ENCODE measurements at places on chromosomes 7 and 10.

- DNase-seq, result peak; percentile 66
Measured at GRCh38 chr10:118459642-118460193, 117.6 kb upstream of the FAM204A start.

DNA sequence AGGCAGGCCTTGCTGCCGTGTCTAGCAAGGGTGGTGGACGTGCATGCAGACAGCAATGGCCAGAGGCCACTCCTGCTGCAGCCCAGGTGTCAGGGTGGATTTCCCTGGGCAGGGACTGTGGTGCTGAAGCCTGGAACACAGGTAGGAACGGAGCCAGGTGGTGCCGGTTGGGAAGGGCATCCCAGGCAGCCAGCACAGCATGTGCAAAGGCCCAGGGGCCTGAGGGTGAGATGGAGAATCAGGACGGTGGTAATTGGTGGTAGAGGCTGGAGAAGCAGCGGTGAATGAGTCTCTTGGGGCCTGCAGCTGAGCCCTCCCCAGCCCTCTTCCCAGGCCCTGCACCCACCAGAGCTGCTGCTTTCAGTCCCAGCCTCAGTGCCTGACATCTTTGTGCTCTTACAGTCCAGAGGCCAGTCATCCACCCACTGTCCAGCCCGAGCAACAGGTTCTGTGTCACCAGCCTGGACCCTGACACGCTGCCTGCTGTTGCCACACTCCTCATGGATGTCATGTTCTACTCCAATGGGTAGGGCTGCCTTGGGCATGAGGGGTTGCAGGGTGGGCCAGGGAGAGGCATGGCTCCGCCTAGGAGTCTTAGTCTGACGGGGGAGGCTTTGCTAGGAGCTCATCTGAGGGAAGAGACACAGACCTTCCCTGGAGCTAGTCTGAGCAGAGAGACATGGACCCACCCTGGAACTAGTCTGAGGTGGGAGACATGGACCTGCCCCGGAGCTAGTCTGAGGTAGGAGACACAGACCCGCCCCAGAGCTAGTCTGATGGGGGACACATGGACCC is 54.3 kb downstream of the CASTOR2 start:
- no peak for DNase-seq

DNA sequence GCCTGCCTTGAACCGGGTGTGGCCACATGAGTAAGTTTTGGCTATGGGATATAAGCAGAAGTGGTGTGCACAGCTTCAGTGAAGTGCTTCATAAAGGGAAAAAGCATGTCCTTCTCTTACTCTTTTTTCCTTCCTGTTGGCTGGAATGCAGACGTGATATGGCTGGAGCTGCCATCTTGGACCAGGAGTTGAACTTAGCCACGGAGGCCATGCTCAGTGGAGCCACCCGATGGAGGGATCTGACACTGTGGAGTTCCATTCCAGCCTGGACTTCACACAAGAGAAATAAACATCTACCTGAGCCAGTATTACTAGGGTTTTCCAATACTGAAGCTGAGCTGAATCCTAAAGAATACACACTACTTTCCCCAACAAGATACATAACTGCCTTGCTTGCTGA is 52.3 kb downstream of the CCDC3 start:
- DNase-seq, result no peak

DNA sequence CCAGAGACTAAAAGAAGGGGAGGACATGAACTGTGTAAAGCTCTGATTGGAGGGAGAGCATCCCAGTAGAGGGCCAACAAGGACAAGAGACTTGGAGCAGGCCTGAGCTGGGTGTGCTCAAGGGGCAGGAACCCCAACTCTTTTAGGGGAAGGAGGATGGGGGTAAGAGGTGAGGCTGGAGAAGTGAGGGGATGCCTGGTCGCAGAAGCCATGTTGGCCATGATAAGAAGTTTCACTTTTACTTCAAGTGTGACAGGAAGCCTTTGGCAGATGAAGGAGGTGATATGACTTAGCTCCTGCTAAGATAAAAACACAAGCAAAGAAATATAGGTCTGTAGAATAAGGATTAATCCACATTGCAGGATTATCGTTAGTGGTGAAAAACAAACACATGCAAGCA is 208.3 kb downstream of the JAZF1 start:
- DNase-seq, result peak; percentile 35

DNA sequence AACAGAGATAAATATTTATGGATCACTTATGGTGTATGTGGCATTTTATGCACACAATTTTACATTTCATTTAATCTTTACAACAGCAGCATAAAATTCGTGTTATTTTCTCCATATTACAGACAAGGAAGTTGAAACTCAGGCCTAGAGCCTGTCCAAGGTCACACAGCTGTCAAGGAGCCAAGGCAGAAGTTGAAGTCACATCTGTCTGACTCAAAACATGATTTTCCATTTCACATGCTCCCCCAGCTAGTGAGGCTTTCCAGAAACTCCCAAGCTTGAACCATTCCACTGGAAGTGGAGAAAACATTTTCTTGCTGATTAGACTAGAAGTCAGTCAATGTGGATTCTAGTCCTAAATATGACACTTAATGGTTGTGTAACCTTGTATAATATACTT is 110.5 kb downstream of the HECTD2 start:
- DNase-seq, result no peak

- DNase-seq, result no peak
Measured at GRCh38 chr7:12812111-12812510, 124.7 kb downstream of the ARL4A start.

- DNase-seq, result no peak
Measured at GRCh38 chr7:803243-803635, 29.0 kb upstream of the SUN1 start.

DNA sequence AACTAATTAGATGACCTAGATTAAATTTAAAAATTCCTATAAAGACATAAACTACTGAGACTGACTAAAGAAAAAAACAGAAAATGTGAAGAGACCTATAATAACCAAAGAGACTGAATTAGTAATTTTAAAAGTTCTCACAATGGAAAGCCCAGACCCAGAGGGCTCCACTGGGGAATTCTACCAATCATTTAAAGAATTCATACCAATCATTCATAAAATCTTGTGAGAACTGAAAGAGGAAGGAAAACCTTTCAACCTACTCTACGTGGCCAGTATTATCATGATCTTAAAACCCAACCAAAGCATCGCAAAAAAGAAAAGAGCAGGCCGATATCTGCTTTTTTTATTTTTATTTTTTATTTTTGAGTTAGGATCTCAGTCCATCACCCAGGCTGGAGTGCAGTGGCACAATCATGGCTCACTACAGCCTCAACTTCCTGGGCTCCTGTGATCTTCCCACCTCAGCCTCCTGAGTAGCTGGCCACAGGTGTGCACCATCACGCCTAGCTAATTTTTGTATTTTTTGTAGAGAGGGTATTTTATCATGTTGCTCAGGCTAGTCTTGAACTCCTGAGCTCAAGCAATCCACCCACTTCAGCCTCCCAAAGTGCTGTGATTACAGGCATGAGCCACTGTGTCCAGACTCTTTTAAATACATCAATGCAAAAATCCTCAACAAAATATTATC is 48.6 kb downstream of the DGKI start:
- DNase-seq, result no peak

DNA sequence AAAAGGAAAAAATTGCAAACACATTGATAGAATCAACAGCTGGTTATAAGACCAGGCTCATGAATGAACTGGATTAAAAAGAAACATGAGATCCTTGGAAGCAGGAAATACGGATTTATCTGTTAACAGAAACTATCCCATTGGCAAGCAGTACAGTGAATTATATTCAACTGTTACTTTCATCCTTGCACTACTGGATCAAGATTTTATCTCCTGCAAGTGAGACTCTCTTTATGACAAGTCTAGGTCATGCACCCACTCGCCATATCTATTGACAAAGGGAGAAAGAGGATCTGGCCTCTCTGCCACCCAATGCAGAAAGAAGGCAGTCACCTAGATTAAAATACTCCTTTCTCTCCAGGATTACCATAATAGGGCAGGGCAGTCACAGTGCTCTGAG is 41.4 kb downstream of the CSTF2T start:
- no peak for DNase-seq

DNA sequence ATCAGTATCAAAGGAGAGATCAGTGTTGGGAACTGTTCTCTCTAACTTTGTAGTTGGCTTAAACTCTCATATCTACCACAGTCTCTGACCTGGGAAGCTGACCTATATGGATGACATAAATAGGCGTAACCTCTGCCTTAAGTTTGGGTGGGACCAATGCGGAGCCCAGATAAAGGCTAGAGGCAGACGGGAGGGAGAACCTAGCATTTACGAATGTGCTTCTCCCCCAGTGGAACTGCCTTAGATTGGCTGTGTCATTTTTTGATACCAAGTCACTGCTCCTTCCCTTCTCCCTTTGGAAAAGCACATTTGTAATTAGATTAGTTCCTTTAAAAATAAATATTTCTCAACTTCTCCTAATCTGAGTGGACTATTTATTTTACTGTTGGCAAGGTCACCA is 23.7 kb upstream of the LRRN3 start:
- no peak for DNase-seq

DNA sequence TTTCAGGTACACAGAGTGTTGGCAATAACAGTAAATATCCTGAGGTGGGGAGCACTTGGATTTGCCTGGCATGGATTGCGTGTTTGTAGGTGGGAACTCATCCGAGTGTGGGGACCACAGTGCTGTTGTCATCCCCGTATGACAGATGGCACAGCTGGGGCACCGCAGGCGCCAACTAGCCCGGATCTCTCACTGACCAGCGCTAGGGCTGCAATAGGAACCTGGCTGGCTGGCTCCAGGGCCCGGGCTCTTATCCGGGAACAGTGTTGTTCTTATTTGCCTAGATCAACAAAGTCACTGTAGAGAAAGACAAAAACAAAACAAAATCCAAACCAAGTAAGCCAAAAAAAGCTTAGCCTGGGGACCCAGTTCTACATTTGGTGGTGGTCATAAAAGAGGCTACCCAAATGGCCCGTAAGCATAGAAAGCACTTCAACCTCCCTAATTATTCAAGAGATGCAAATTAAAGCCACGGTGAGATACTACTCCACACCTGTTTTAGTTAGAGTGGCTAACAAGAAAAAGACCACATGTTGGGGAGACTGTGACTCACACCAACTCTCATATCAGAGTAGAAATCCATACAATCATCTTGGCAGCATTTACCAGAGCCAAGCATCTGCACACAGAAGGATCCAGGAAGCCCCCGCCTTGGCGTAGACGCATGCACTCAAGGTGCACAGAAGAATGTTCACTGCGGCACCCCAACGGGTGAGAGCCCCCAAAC is 27.2 kb upstream of the PFKFB3 start:
- no peak for DNase-seq

DNA sequence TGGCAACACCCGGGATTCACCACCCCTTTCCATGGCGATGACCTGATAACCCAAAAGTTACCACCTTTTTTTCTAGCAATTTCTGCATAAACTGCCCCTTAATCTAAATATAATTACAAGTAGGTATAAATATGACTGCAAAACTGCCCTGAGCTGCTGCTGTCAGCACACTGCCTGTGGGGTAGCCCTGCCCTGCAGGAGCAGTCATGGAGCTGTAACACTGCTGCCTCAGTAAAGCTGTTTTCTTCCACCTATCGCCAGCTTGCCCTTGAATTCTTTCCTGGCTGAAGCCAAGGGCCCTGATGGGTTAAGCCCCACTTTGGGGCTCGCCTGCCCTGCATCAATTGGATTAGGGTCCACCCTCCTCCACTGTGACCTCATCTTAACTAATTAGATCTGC is 368.8 kb downstream of the SFMBT2 start:
- DNase-seq, result no peak

DNA sequence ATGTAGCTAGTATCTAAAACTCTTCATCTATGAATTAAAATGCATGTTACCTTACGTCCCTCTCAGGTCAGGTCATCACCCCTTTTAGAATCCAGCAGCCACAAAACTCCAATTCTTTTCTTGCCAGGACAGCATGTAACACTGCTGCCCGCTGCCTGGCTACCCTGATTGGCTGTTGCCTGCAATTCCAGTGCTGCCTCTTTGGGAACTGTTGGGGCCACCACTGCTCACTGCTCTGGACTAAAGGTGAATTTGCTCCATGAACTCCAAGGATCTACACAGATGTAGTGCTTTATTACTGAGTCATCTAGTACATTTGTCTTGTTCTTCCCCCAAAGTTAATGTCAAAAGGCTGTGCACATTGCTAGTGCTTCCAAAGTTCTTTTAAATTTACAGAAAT is 40.4 kb downstream of the SCIN start:
- no peak for DNase-seq

DNA sequence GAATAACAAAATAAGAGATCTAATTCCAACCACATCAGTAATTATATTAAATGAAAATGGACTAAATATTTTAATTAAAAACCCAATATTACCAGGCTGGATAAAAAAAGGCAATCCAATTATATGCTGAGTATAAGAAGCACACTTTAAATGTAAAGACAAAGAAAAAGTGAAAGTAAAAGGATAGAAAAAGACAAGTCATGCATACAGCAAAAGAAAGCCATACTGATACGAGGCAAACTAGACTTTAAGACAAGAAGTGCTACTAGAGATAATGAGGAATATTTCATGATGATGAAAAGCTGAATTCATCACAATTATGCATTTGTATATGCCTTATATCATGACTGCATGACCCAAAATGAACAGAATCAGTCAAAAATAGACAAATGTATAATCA is 628.6 kb downstream of the PHTF2 start:
- no peak for DNase-seq

DNA sequence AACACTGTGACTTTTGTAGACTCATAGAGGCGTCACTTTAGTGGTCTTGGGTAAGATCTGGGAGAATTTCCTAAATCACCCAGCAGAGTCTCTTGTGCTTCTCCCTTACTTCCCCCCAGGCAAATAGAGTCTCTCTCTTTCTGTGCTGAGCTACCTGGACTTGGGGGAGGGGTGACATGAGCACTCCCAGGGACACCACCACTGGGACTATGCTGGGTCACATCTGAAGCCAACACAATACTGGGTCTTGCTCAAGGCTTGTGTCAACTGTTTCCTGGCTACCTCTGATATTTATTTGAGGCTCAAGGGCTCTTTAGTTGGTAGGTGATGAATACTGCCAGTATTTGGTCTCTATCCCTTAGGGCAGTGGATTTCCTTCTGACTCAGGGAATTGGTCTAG is 214.6 kb upstream of the TPK1 start:
- DNase-seq, result no peak

DNA sequence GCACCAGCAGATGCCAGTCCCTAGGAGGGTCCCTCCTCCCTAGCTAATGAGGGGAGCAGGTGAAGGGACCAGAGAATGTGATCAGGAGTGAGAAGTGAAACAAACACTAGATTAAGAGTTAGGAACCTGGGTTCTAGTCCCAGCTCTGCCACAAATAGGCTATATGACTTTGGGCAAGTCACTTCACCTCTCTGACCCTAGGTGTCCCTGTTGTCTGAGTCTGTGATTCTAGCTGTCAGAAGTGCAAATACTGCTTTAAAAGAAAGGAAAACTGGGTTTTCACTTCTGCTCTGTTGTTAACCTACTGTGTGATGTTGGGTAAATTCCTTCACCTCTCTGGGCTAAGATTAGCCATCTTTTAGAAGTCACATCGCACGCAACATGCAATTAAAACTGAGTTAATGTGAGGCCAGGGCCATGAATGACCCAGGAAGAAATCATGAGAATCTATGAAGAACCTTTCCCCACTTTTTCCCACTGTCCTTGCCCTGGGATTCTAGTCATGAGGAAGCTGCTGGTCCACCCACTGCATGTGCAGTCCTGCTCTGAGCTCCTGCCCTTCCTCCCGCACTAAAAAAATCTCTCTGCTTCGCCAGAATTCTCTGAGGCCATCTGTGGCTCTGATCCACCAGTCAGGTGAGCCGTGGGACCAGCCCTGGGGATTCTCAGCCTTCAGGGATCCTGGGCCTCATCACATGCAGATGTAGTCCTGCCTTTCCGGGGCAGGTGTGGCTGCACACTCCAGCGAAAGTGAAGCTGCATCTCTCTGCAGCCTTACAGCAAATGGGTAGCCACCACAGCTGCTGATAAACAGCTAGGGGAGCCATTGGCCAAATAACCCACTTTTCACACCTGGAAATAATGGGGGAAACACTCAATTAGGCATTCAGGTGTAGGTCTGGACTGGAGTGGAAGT is 181.7 kb downstream of the PLXNA4 start:
- peak; percentile 59 for DNase-seq

All from activated naive CD4-positive, alpha-beta T cell treated with anti-CD3 and anti-CD28 coated beads, Interleukin-2, amount 10 ng/mL, durations not matched to agents 7 days and 5 days (primary cell).